ENCODE measurements at places on chromosomes 6 and 20. TPM values are rescaled to one million over a fixed set of nuclear protein-coding genes. Genes with fewer than 3 reads are reported as not detected.

TRIM40 gene
- total RNA-seq = not detected

ABHD12 gene
- total RNA-seq = 16.1 TPM

GRCh38 chr6:111844376-111844775 is 28.9 kb downstream of the FYN start:
- H3K27me3 ChIP-seq = no peaks in the 10 kb centered on the region
- peaks cover 16% of the 10 kb centered on the region for H3K4me1 ChIP-seq
- no peak for DNase-seq
- no peak overlapping the region for H3K4me3 ChIP-seq
- no peaks in the 10 kb centered on the region for H3K36me3 ChIP-seq
- no peak overlapping the region for H3K27ac ChIP-seq

- DNase-seq = no peak
- H3K4me3 ChIP-seq = no peak overlapping the region
- peaks cover 12% of the 10 kb centered on the region for H3K36me3 ChIP-seq
- H3K27me3 ChIP-seq = no peaks in the 10 kb centered on the region
- peaks cover 29% of the 10 kb centered on the region for H3K4me1 ChIP-seq
Observed at GRCh38 chr6:13420269-13420668, 67.1 kb downstream of the GFOD1 start.

TREML2 gene
- total RNA-seq = 10.3 TPM

- no peak overlapping the region for H3K4me3 ChIP-seq
- no peaks in the 10 kb centered on the region for H3K4me1 ChIP-seq
- no peaks in the 10 kb centered on the region for H3K27me3 ChIP-seq
- no peak overlapping the region for H3K27ac ChIP-seq
Observed at GRCh38 chr6:16154904-16155303, 26.0 kb downstream of the MYLIP start.

Measured in activated B cell treated with CpG ODN at 0.5 μM for 24 hours (primary cell).